Epithelial cell of prostate (primary cell): ENCODE measurements at places on chromosomes 5 and 9.

DNA sequence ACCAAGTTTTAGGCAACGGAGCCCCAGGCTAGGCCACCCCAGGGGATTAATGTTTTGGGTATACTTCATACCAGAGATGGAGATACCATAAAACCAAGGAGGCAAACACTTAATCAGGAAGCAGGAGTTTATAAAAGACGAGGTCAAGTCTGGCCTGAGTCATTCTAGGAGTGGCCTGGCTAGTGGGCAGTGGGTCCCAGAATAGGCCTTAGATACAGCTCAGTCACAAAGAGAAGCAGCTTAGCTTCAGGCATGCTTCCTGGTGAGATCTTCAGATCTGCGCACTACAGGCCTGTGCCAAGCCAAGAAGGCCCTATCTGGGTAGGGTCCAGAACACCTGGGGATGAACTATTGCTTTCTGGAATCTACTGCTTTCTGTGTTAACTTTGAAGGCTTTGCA is 20.6 kb upstream of the NR5A1 start:
- no peak for DNase-seq

DNA sequence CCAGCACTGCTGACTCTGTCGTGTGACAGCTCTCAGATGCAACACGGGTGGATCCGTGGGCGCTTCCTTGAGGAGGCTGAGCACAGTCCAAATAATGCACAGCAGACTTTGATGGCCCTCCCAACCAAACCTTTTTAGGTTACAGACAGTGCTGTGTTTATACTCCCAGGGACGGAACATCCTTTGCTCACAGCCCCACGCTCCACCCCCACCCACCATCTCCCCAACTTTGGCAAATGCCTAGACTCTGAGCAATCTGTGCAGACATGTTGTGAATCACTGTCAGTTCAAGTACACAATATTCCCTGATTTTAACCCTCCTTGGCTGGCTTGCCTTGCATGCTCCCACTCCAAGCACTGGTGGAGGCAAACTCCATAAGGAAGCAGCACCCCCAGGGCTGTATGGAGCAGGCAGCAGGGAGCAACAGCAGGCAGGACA is 324.6 kb downstream of the MLLT3 start:
- DNase-seq, result no peak

DNA sequence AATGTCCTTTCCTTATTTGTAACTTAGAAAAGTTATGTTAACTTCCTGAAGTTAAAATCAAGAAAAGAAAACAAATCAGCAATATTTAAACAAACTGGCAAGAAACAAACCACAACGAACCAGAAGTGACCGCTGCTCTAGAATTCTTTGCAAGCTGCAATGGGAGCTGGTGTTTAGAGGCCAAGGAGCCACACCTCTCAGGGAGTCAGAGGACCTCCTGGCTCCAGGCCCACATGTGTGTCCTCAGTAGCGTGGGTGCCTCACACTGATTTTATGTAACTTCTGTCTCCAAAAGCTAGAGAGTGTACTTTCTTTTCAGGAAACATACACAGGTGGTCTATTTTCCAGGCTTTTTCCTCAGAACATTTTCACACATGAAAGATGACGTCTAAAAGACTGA is 100.4 kb downstream of the IRX2 start:
- DNase-seq, result no peak

DNA sequence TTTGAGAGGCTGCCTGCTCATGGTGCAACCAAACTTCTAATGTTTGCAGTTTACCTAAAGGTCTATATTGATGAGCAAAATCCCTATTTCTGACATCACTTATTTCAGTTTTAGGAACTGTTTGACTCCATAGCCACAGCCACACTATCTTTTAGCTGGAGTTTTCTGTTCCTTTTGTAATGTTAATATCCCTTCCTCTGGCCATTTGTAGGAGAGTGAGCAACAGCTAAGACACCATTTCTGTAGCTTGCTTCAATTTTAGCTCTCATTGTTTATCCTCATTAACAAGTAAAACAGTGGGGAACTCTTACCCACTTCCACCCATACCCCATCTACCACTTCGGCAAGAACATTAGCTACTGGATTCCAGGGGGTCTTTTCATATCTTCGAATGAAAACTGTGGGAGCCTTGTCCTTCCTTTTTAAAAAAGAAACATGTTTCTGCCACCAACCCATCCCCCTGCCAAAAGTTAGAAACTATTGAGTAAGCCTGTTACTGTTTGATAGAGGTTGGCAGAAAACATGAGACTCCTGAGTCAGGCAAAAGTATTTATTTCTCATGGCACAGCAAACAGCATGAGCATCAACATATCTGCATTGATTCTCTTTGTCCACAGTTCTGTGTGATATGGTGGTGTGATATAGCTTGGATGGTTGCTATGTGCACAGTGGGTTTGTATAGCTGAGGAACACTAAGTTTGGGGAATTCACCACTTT is 174.1 kb downstream of the MEF2C start:
- no peak for DNase-seq

- no peak for DNase-seq
These were observed 45.8 kb upstream of the ZBTB43 start for GRCh38 chr9:126758916-126759585.
